ENCODE measurements at places on chromosomes 1 and 21.

DNA sequence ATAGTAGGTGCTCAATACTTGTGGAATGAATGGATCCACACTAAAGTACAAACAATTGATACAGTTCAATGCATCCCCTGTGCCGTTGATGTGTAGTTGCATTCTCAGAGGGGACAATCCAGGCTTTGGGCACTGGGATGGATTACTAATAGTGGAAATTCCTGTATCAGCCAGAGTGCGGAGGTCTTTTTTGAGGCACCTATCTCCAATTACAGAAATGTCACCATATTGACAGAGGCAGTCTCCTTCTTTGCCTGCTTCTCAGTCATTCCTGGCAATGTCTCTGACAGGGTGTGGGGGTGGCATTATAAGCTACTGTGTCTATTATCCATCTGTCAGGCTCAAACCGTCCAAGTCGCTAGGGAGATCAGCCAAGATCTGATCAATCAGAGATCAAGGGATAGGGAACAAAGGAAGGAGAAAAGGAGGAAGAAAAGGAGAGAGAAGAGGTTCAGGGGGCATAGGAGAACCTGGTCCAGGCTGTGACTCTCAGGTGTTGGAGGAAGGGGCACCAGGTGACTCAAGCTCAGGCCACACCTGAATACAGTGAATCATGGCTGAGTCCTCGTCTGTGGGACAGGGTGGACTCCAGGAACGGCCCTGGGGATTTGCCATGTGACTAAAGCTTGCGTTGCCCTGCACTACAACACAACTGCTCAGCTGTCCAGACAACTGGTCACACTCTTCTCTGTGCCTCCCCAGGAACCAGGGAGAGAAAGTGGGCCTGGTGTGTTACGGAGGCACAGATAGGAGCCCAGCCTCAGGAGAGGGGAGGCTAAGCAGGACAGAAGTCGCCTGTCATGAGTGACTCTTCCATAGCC lies 3.4 kb upstream of the LAMB3 start:
- DNase-seq: no peak

GRCh38 chr1:156471496-156472490 lies 28.8 kb downstream of the MEF2D start:
- DNase-seq: no peak

GRCh38 chr1:193066606-193067005 lies 7.2 kb downstream of the RO60 start:
- DNase-seq: no peak

DNA sequence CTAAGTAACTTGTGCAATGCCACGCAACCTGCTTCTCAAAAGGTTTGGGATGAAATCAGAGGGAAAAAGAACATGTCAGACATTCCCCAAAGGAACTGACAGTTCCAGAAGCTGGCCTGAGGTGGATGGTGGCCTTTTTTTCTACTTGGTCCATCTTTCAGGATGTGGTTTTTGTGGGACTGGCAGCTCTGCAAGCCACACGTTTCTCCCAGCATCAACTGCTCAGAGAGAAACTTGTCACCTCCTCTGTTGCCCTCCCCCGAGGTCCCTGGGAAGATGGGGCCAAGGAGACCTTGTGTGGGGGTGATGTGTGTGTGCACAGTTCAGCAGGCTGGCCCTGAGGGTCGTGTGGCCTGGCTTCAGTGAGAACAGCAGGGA lies 2.5 kb upstream of the DHRS3 start:
- DNase-seq: no peak

GRCh38 chr1:100511058-100511457 lies 26.9 kb upstream of the GPR88 start:
- DNase-seq: no peak

GRCh38 chr21:27425574-27425973 lies 458.7 kb upstream of the ADAMTS5 start:
- DNase-seq: no peak

- DNase-seq: no peak
These were observed 21.7 kb upstream of the VASH2 start for GRCh38 chr1:212928323-212929291.

- no peak for DNase-seq
These were observed 70.0 kb upstream of the SLC45A1 start for GRCh38 chr1:8247811-8248436.

DNA sequence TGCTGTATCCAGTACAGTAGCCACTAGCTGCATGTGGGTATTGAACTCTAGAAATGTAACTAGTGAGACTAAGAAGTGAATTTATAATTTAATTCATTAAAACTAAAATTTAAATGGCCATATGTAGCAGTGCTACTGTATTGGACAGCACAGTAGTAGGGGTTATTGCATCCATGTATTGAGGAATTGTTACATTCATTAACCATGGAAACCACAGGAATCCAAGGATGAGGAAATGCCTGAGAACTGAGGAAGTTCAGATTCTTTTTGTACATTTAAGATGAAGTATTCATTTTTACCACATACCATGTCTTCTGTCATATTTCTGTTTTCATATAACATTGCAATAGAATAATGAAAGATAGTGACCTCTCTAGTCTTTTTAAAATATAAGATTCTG lies 2.6 kb downstream of the MTF2 start:
- DNase-seq: no peak

- no peak for DNase-seq
These were observed 15.6 kb upstream of the FMOD start for GRCh38 chr1:203366476-203366875.

- DNase-seq: peak; percentile 38
These were observed at the start of gene SV2A for GRCh38 chr1:149917571-149918144. SV2A (minus strand) TSS chr1:149917844; CDS start chr1:149913840, 4,004 bp downstream.

DNA sequence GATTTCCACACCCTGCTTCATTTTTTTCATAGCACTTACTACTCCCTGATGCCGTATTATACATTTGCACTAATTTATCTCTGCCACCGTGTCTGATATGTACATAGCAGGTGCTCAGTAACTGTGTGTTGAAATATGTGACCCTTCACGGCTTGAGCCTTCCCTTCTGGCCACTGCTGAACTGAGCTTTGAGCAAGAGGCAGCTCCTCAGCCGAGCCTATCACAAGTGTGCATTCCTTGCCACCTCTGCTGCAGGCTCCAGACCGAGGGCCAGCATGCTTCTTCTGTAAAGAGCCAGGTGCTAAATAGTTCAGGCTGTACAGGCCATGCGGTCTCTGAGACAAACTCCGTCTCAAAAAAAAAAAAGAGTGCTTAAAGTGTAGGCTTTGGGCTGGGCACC lies 22.6 kb downstream of the PLEKHM2 start:
- DNase-seq: no peak

- DNase-seq: no peak
These were observed 307.0 kb downstream of the SETD4 start for GRCh38 chr21:35753308-35753707.

GRCh38 chr21:15627011-15627410 lies 102.8 kb upstream of the USP25 start:
- DNase-seq: no peak

DNA sequence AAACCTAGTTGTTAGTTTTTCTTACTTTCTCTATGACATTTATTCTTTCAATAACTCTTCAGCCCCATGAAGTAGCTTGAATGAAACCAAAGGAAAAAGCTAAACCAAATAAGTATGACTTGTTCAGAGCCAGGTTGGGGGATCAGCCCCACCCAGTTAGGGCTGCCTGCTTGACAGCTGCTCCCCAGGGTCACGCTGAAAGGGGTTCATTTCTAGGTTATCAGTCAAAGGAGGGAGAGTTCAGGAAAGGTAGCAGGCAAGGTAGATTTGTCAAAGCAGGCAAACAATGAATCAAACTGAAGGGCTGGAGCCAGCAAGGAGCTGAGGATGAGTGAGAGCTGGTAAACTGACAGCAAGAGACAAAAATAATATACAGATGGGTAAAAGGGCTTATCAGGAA lies 3.1 kb upstream of the S100A11 start:
- no peak for DNase-seq

GRCh38 chr1:204130981-204131892 lies 20.6 kb downstream of the ETNK2 start:
- no peak for DNase-seq

GRCh38 chr1:64059556-64059955 lies 143.9 kb upstream of the UBE2U start:
- no peak for DNase-seq

GRCh38 chr1:2567083-2567679 lies 11.0 kb downstream of the TNFRSF14 start:
- DNase-seq: no peak

DNA sequence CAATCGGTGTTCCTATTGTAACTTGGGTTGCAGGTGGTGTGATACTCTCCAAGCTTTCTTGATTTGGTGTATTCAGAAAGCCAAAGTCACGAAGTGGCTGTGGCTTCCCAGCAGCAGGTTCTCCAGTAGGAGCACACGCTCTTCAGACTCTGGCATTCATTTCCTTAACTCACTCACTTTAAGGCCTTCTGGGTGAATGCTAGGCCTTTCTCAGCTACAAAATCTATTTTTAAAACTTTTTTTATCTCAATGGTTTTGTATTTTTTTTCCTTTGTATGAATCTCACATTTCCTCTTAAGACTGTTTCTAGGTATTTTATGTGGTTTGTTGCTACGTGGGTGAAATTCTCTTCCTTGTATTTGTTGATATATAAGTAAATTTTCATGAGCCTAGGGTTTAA lies 22.9 kb upstream of the PKN2 start:
- no peak for DNase-seq

GRCh38 chr1:29516063-29516820 lies 279.9 kb downstream of the PTPRU start:
- no peak for DNase-seq

DNA sequence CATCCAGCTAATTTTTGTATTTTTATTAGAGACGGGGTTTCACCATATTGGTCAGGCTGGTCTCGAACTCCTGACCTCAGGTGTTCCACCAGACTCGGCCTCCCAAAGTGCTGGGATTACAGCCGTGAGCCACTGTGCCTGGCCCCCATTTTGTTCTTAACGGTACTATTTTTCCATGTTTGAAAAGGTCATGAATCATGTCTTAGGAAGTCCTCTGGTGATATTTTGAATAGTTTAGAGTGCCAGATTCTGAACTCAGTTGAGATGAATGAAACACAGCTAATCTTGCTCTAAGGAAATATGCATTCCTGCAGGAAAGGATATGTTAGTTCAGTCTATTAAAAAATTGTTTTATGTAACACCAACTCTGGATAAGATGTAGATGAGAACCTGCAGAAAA lies 62.6 kb upstream of the ATP2B4 start:
- DNase-seq: no peak

- DNase-seq: no peak
These were observed 27.8 kb downstream of the WNT2B start for GRCh38 chr1:112536561-112536960.

- DNase-seq: no peak
These were observed 26.1 kb downstream of the NENF start for GRCh38 chr1:212458817-212459216.

DNA sequence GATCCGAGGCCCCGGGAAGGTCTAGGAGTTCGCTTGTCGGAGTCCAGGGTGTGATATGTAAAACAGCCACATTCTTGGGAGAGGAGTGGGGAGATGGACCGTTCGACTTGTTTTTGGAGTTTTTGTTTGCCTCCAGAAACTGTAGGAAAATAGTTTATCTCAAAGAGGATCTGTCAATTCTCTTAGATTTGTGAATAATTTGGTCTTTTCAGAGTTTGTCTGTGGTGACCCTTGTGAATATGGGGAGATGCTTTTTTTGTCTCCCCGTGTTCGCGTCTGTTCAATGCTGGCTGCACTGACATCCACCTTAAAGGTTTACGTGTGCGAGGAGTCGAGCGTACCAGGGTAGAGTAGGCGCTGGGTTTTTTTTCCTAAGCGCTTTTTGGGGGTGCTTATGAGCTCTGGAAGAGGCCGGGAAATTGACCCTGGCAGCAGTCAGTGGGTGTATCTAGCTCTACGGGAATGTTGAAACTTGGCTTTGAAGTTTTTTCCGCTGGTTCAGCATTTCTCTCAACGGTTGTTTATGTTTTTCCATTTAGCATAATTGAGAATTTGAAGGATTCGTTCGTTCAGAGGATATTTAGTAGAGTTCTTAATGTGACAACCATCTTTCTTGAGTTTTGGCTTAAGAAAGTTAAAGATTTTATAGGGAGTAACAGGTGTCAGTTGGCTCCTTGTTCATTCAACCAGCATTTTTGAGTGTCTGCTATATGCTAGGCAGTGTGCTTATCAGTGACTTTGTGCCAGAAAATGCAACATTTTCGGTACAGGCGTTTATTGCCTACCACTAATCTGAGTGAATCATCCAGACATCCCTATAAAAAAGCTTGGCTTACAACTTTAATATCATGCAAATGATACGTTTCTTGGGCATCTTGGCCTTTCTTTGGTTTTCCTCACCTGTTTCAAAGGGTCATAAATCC lies 1.2 kb downstream of the SZRD1 start:
- DNase-seq: no peak

- no peak for DNase-seq
These were observed 8.3 kb downstream of the PCSK9 start for GRCh38 chr1:55047611-55048010.

GRCh38 chr1:25623731-25624130 lies 7.1 kb downstream of the MAN1C1 start:
- no peak for DNase-seq

- DNase-seq: no peak
These were observed 553.4 kb downstream of the LTN1 start for GRCh38 chr21:28439251-28439650.

- no peak for DNase-seq
These were observed 7.2 kb downstream of the GPBP1L1 start for GRCh38 chr1:45679123-45679522.

- DNase-seq: no peak
These were observed 96.4 kb downstream of the TRIM11 start for GRCh38 chr1:228310162-228310792.

GRCh38 chr1:13753636-13754402 lies 53.8 kb downstream of the PRDM2 start:
- no peak for DNase-seq

GRCh38 chr1:63023171-63023570 lies 239.2 kb downstream of the ATG4C start:
- no peak for DNase-seq

DNA sequence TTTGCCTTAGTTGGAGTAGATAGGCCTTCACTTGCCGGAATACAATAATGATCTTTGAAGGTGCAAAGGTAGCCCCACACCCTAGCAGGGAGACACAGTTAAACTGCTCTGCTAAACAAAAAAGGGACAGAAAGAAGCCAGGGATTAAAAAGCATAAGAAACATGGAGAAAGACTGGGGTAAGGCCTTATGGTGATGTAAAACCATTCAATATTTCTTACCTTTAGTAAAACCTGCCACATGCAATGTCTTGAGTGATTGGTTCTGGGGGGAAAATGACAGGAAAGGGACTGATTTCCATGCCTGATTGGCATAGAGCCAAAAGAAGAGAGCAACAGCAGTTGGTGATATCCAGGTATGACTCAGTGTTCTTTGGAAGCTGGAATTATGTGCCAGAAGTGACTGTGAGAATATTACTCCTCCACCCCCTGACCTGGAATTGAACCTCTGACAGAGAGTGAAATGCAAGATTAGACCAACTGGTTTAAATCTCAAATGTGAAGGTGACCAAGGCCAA lies 8.1 kb downstream of the DNASE2B start:
- no peak for DNase-seq

DNA sequence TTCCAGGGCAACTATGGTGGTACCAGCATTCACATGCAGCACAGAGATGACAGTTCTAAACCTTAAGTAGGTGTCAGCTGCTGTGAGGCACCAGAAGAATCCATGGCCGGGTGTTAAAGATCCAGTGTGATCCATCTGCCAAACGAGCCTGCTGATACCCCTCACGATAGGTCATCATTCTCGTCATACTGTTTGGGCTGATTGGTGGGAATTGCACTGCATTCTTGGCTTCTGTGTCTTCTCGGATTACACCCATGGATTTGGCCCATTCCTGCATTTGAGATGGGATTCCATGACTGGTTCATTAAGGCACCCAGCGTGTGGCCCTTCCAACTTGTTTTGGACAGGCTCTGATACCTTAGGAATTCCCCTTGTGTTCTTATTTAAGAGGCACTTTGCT lies 55.2 kb downstream of the ST6GALNAC3 start:
- no peak for DNase-seq
